Activated CD4-positive, alpha-beta T cell treated with anti-CD3 and anti-CD28 coated beads for 36 hours (primary cell): ENCODE measurements at places on chromosomes 4 and X. TPM values are rescaled to one million over a fixed set of nuclear protein-coding genes. Genes with fewer than 3 reads are reported as not detected.

Gene RIBC1
- 0.95 TPM for total RNA-seq

Gene RAB9B
- total RNA-seq = 0.37 TPM

DNA sequence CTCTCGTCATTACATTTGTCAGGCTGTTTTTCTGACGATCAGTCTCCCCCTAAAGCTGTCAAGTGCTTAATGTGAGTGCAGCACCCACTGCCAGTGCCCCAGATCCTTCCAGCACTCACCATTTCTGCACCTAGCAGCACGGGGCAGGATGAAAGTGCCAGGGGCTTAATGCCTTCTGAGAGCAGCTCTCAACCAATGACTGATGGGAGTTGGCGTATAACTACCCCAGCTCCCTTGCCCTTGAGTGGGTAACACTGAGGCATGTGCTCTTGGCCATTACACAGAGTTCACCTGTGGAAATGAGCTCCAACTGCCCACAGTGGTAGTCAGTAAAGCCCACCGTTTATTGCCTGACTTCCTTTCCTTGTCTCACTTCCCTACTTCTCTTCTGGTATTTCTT lies 226.2 kb upstream of the BCOR start:
- DNase-seq = no peak

GRCh38 chrX:132119821-132120515 lies 7.9 kb downstream of the FRMD7 start:
- no peak for DNase-seq

- DNase-seq = no peak
These were observed 160.7 kb upstream of the CPXCR1 start for GRCh38 chrX:88586317-88586716.

DNA sequence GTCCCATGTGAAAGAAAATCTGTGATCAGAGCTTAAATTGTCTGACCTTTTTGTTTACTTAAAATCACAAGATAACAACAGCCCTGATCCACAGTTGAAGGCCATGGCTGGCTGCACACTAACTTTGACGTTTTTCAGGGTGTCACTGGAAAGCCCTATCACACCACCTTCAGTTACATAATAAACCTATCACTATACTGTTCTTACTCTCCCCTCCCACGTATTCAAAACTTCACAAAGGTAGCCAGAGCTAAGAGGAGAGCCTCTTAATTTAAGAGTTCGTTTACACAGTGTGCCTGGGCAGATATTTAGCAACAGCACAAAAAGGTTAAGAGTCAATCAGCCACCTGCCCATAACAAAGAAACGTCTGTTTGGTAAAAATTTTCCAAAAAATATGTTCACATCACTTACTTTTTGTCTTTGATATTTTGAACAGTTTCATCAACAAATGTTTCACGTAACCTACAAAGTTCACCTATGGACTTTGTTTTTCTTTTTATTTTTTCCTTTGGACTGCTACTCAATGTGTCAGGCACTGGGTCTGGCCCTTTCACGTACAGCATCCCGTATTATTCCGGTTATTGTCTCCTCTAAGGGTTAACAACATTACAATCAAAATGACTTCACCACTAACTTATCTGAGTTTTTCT lies 25.0 kb downstream of the RFC1 start:
- DNase-seq = no peak

- DNase-seq = no peak
These were observed 12.6 kb downstream of the NOCT start for GRCh38 chr4:139028191-139028661.

DNA sequence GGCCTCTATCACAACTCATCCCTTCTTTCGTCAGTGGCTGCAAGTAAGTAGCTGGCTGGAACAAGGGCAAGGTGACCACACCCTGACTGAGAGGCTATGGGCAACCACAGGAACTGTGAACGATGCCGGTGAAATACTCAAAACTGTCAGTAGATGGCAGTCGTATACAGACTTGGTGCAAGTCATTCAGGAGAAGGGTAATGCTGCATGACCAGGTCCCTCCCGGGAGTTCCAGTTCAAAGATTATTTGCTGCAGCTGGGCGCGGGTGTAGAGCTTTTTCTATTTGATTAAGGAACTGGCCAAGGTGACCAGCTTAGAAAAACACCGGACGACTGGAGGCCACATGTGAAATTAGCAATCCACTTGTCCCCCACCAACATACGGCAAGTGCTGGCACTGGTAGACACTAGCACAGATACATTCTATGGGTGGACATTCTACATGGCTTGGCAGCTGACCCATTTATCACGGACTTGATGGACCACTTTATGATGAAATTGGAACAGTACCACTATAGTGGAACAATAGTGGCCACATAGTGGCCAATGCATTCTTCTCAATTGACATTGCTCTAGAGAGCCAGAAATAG lies 726.6 kb downstream of the TRAM1L1 start:
- peak; percentile 64 for DNase-seq
